ENCODE measurements at places on chromosomes 2 and 18.

DNA sequence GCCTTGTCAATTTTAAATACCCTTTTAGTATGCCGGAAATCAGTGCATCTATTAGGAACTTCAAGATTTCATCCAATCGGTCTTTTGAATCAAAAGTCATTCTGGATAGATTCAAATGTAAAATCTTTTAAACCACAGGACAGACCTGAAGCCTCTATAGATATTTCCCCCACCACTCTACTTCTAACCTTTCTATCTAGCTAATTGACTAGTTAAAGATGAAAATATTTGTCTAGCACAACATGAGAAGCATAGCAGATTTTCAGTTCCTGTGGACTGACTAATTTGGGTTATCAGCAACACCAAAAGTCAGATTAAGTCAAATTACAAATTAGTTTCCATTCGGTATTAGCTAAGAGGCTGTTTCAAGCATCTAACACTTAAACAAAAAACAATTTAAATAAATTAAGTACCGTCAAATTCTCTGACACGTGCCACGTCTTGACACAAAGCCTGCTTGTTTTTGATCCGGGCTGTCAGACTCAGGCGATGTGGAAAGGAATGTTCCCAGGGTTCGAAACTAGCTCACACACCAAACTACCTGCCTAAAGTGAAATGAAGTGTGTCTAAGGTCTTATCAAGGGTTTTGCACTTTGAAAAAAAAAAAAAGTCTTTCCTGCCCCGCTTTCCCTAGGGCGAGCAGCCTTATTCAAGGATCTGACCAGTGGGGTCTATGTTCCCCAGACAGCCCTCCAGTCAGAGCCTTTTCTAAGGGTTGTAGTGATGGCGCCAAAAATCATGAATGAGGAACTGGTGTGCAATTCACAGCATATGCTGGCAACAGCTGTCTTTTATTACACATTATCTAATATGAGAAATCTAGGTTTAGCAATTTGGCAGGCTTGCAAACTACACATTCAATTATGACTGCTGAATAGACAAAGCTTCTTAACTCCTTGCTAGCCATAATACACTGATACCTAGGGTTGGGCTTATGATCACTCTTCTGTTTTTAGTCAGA lies 4.7 kb downstream of the CYTIP start:
- no peak for DNase-seq

- DNase-seq, result no peak
Observed at GRCh38 chr18:78862395-78862794, 117.2 kb upstream of the SALL3 start.

DNA sequence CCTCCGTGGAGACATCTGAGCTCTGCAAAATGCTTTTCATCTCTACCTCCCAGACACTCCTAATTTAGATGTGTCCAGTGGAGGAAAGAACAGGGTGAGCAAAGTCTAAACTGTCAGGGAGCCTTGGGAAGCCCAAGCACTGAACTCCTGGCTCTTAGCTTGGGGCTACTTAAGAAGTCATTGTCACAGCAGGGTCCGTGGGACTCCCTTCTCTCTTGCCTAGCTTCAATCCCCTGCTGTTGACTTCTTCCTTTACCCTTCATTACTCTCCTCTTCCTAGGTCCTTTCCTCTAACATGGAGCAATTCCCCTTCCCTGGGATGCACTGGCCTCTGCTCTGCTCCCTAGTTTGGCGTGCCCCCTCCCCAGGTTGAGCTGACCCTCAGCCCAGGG lies 3.4 kb downstream of the OSR1 start:
- no peak for DNase-seq

GRCh38 chr2:73930386-73930785 lies 3.7 kb downstream of the DGUOK start:
- no peak for DNase-seq

GRCh38 chr2:69456950-69457445 lies 19.8 kb upstream of the NFU1 start:
- DNase-seq, result no peak

GRCh38 chr2:151336863-151337371 lies 20.5 kb upstream of the TNFAIP6 start:
- no peak for DNase-seq

DNA sequence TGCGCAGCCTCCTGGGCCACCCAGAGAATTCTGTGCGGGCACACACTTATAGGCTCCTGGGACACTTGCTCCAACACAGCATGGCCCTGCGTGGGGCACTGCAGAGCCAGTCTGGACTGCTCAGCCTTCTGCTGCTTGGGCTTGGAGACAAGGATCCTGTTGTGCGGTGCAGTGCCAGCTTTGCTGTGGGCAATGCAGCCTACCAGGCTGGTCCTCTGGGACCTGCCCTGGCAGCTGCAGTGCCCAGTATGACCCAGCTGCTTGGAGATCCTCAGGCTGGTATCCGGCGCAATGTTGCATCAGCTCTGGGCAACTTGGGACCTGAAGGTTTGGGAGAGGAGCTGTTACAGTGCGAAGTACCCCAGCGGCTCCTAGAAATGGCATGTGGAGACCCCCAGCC lies 11.8 kb upstream of the TTLL4 start:
- DNase-seq, result no peak

GRCh38 chr2:190766595-190766994 lies 114.0 kb upstream of the GLS start:
- DNase-seq, result no peak

DNA sequence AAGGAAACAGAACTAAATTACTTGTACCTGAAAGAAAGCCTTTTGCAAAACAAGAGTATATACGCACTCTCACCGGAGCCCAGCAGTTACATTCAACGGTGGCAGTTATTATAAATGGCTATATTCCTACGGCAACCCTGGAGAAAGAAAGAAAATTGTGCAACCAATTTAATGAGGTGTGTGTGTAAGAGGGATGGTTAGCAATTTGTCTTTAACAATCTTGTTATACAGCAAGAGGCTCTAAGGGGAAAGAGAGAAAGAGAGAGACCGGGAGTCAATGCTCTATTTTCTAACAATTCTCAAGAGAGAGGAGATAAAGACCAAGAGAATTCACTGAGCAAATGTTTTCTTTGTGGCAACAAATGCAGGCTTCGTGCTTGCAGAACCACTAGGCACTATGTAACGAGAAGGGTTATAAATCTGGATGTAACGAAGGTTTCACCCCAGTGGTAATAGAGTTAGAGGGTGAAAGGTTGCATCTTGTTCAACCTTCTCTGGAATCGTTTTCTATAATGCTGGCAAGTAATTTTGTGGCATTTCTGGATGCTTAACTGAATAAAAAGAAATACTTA lies 359.1 kb upstream of the SPRED2 start:
- DNase-seq, result peak; percentile 77

GRCh38 chr2:128525653-128526052 lies 207.0 kb upstream of the HS6ST1 start:
- DNase-seq, result no peak

DNA sequence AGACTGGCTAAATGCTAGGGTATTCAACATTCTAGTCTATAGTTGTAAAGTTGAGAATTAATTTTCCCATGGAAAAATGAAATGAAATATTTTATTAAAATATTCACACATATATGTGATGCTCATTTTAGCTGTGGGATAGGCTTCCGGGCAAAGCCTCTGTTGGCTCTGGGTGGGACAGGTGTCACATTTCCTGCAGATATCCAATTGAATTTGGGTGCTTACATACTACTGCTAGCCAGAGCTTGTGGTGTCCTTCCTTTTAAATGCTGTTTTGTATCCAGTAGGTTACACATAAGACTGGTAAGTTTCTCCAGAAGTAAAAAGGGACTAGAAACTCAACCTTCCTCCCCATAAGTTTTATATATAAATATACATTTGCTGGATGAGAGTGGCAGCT lies 73.8 kb downstream of the RPRM start:
- no peak for DNase-seq

GRCh38 chr2:148903294-148903693 lies 28.3 kb downstream of the KIF5C start:
- no peak for DNase-seq

DNA sequence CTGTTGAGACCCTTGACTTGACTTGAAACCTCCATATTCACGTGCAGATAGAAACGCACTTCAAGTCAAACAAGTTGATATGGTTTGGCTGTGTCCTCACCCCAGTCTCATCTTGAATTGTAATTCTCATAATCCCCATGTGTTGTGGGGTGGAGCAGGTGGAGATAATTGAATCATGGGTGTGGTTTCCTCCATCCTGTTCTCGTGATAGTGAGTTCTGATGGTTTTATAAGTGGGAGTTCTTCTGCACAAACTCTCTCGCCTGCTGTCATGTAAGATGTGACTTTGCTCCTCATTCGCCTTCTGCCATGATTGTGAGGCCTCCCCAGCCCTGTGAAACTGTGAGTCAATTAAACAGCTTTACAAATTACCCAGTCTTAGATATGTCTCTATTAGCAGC lies 21.4 kb downstream of the SLC3A1 start:
- no peak for DNase-seq

DNA sequence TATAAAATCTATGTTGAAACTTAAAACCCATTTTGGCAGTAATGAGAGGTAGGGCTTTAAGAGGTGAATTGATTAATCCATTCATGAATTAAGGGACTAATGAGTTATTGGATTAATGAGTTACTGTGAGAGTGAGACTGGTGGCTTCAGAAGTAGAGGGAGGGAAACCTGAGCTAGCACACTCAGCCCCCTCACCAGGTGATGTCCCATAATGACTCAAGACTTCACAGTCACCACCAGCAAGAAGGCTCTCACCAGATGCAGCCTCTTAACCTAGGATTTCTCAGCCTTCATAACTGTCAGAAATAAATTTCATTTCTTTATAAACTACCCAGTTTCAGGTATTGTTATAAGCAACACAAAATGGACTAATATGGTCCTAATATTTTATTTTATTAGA lies 621.7 kb upstream of the ACVR2A start:
- DNase-seq, result no peak

DNA sequence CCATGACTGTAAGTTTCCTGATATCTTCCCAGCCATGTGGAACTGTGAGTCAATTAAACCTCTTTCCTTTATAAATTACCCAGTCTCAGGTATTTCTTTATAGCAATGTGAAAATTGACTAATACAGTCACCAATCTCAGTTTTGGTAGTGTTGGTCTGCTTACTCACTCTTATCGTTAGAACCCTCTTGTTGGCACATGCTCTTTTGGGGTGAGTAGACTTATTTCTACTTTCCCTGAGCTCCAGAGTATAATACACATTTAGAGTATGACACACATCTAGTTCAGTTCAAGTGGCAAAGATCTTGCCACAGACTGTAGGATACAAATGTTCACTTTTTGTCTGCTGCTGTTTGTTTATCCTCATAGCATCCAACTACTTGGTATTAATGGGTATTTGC lies 347.5 kb upstream of the CELF4 start:
- no peak for DNase-seq

DNA sequence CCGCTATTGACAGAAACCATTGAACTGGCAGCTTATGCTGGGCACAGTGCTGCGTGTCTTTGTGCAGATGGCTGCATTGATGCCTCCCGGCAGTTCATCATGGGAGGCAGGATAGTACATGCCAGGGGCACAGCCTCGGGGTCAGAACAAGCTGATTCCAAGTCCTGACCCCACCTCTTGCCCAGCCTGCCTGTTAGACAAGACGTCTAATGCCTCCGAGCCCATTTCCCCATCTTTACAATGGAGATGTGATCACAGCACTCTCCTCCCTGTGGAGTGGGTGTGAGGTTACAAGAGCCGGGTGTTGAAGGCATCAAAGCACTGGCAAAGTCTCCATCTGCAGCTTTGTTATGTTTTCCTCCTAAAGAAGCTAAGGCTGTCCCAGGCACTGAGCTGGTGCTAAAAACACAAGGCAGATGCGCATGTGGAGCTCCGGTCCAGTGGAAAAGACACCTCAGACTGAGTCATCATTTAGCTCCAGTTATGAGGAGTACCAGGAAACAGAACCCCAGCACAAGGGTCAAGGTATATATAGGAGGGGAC lies 125.7 kb upstream of the EPAS1 start:
- peak; percentile 8 for DNase-seq

DNA sequence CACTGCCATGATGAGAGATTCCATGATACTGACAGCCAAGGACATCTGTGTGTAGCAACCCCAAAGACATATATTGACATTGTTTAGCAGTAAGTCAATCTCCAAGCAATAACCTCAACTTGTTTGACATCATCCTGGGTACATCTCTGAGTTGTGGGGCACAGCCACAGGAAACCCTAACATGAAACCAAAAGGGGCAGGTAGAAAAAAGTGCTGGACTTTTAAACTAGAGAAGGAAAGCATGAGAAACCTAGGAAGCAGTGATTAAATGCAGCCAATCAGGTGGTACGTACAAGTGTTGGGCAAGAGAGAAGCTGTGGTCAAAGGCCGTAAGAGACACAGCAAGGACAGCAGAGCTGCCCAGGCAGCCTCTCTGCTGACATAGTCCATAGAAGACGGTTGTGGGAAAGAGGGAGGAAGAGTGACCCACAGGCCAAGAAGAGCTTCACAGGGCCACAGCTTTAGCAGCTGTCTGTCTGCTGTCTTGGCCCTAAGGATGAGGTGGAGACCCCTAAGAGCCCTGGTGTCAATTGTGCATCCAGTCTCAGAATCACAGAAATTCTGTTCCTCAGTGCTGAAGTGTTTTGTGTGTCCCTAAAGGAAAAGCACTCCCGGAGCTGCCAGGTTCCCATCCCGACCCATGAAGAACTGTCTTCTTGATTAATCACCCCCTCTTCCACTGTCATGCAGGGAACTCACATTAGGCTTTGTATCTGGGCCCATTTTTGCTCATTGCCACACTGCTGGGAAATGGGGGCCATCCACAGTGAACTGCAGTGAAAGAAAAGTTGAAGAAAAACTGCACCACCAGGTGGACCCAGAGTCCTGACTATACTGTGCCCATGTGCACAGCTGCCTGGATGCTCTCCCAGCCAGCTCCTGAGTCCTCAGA lies 25.4 kb upstream of the CHN1 start:
- no peak for DNase-seq

DNA sequence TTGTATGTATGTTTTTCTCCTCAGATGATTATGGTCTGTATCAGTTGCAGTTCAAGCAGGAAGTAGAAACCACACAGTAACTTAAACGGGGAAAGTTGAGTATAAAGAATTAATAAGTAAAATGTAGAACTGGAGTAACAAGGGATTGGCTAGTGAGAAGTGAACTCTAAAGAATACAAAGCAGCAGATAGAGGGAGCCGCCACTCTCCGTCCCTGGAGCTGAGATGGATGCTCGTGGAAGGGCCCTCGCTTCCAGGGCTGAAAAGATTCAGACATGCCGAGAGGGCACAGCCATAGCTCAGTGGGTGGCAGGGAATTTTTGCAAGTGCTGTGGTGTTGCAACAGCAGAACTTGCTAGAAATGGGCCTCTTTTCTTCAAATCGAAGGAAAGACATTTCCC lies 155.8 kb downstream of the COL6A3 start:
- DNase-seq, result no peak

GRCh38 chr2:231483398-231484329 lies 19.4 kb upstream of the NCL start:
- no peak for DNase-seq

- no peak for DNase-seq
Observed at GRCh38 chr2:239378021-239378917, 22.6 kb downstream of the HDAC4 start.

DNA sequence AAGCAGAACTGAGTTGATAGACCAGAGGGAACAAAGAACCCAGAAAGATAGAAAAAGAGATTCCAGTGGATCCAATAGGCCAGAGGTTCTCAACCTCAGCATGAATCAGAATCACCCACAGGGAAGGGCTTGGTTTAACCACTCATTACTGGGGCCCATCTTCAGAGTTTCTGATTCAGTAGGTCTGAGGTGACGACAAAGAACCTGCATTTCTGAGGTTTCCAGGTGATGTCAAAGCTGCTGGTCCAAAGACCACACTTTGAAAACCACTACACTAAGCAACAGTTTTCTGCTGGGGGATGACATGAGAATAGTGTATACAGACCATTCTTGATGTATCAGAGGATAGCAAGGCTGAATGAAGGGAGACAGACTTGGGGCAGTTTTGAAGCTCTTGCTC lies 296.9 kb upstream of the STON1 start:
- no peak for DNase-seq
